CD4-positive, alpha-beta T cell treated with Interferon gamma for 1 hour (primary cell): ENCODE measurements at places on chromosomes 1 and 21.

DNA sequence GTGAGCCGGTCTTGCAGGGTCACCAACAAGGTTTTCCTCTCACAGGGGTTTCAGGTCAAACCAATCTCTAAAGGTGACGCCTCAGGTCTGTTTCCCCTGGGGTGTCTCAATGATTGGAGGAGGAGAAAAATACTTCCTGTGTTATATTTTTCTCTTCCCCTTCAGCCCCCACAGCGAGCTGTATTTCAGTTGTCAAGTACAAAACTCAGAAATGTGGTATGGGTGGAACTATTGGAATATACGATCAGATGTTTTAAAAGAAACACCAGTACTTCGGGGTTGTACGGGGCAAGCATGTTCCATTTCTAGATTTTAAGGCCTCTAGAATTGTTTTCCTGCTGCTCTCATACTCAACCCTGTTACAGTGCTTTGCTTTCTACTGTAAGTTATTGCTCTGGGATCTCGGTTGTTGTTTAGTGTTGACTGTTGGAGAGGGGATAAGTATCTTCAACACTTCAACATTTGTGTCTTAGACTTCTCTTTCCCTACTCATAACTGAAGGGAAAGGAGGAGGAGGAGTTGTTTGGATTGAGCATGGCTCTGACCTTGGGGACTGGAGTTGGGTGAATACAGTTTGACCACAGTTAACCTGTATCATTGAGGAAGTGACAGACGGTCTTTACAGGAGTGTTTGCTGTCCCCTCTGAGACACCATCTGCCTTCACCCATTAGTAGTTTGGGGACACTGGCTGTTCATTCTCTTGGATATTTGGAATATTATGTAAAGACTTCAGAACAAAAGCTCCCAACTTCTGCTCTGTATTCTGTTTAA, 2.0 kb downstream of the MAPKAPK2 start:
- peak; percentile 42 for DNase-seq

DNA sequence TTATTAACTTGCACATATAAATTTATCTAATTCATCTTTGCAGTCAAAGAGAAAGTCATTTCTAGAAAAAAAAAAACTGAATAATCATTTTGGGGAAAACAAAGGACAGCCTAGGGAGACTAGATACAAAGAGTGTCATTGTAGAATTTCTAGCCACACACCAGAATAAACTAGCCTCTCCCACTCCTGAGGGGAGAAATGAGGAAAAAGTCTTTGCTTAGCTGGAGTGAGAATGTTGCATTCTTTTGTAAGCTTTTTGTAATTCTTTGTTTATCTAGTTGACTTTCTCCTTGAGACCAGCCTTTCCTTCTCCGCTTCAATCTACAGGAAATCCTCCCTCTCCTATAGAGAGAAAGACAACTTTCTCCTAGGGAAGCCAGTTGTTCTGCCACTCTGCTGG, 15.9 kb upstream of the CGN start:
- no peak for DNase-seq

- DNase-seq: no peak
Measured at GRCh38 chr1:150236614-150237100, 745 bp upstream of the ANP32E start.

GRCh38 chr1:46204406-46204742, 1.2 kb downstream of the LURAP1 start:
- no peak for DNase-seq

- DNase-seq: peak; percentile 20
Measured at GRCh38 chr1:202692959-202693555, 17.2 kb downstream of the SYT2 start.

- DNase-seq: no peak
Measured at GRCh38 chr1:37809942-37810341, 1.9 kb upstream of the YRDC start.

GRCh38 chr1:153592748-153593147, 20.2 kb downstream of the S100A16 start:
- DNase-seq: no peak

GRCh38 chr1:189149547-189150375, 1327.9 kb downstream of the BRINP3 start:
- DNase-seq: no peak

GRCh38 chr1:162994921-162995320, 74.2 kb upstream of the RGS4 start:
- no peak for DNase-seq

GRCh38 chr1:76298399-76298798, 223.9 kb downstream of the ST6GALNAC3 start:
- no peak for DNase-seq

GRCh38 chr1:88780485-88780884, 96.4 kb downstream of the PKN2 start:
- no peak for DNase-seq

DNA sequence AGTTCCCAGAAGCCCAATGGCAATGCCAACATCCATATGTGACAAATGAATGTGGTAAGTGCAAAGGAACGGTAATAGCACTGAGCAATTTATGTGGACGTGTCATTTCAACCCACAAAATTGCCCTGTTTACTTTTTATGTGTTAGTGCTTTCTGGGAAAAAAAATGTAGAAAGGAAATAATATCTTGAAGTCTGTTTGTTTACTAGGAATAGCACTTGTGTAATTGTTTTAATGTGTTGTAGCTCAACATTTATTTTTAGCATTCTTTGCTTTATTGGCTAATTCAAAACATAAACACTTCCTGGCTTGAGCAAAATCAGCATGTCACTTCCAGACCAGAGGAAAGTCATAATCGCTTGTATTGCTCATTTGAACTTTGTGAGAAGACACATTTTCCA, 224.8 kb upstream of the KCNK2 start:
- DNase-seq: no peak

GRCh38 chr1:32040711-32041110, 27.0 kb downstream of the KHDRBS1 start:
- no peak for DNase-seq

GRCh38 chr21:44987886-44988606, 48.2 kb downstream of the SLX9 start:
- DNase-seq: no peak

- no peak for DNase-seq
Measured at GRCh38 chr1:71245246-71245645, 164.4 kb upstream of the ZRANB2 start.

DNA sequence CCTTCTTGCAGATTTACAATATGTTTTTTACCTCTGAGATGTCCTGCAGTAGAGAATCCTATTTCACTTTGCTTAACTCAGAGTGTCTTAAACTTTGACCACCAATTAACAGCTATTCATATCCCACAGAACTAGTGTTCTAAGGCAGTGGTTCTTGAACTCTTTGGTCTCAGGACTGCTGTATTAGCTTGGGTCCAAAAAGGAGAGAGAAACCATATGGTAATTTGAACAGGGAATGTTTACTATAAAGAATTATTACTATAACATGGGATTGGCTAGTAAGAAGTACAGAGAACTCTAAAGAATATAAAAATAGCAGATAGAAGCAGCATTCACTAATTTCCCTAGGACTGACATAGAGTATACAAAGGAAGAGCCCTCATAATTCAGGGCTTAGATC, 31.6 kb downstream of the FAM177B start:
- no peak for DNase-seq

GRCh38 chr1:153936011-153936802, 10.3 kb downstream of the DENND4B start:
- DNase-seq: no peak

DNA sequence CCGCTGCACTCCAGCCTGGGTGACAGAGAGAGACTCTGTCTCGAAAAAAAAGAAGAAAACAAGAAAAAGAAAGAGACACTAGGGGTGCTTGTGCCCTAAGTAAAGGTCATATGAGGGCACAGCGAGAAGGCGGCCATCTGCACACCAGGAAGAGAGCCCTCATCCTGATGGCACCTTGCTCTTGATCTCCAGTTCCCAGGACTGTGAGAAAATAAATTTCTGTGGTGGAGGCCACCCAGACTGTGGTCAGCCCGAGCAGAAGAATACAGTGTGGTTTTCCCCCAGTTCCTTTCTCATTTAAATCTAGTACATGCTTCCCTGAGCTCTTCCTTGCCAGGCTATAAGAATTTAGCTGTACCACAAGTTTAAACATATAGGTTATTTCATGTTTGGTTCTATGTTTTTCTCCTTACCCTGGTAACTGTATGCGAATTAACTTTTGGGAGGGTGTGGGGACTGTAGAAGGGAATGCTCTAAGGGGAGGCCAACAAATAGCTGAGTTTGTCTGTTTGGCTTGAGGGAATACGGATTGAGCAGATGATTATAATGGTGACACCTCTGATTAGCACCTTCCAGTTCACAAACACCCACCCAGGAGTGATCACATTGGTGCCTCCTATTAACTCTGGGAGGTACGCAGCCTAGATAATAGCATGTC, 119.6 kb upstream of the ERRFI1 start:
- DNase-seq: no peak
